ENCODE measurements at places on chromosomes 1 and 21.

DNA sequence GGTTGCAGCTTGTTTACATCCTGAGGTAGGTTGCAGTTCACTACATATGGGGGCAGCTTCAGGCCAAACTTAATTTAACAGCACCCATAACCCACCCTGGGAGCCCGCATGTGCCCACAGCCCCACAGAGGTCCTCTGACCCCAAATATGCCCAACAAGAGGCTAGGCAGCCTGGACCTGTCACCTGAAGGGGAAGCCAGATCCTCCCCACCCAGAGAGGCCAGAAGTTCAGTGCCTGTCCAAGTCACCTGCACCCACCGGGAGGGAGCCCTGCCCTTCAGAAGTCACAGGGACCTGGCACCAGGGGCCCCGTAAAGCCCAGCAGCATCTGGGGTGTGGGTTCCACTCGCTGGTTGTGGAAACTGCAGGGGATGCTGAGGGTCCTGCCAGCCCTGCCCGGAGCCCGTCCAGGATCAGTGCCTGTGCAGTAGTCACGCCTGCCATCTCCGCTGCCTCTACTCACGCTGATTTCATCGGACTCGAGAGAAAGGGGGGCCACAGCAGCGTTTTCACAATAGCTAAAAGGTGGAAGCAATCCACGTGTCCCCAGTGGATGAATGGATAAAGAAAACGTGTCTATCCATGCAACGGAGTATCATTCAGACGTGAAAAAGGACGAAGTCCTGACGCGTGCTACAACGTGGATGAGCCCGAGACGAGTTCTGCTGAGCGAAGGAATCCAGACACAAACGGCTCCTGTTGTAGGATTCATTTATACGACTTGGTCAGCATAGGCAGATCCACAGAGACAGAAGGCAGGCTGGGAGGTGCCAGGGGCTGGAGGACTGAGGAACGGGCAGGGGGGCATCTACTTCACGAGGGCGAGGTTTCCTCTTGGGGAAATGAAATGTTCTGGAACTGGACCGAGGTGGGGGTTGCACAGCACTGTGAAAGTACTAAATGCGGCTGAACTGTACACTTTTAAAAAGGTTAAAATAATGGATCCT is 33.9 kb upstream of the COL6A2 start:
- no peak for DNase-seq

- DNase-seq, result no peak
These were observed 34.1 kb downstream of the VTCN1 start for GRCh38 chr1:117176579-117176978.

- no peak for DNase-seq
These were observed 8.8 kb upstream of the JAK1 start for GRCh38 chr1:64975127-64975526.

- no peak for DNase-seq
These were observed 33.5 kb downstream of the KCNC4 start for GRCh38 chr1:110243574-110243973.

GRCh38 chr21:33849834-33850233 is 65.8 kb downstream of the ATP5PO start:
- no peak for DNase-seq

DNA sequence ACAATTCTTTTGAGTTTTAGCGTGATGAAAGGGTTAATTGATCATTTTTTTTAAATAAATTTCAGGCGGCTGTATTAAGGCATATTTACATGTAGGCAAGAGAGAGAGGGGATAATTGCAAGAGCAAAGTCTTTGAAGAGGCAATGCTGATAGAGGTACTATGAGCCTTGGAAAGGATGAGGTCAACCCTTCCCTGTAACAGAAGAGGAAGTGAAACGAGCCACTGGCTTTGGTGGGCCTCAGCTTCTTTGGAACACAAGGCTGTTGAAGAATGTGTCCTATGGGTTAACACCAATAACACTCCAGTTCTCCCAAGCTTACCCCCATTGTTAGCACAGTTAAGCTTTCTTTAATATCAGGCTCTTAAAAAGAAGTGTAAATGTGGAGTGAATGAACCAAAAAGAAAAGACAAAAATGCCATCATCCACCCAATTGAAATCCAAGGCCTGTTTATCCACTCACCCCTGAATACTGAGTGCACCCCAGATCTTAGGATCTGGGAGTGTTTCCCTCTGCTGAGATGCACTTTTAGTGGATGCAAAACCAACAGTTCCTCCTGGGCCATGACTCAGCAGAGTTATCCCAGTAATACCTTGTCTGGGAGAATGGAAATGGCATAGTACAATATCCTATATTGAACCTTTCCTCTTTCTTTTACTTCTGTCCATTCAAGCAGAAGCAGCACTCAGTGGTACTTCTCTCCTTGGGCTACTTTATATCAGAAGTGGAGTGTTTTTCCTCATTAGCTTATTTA is 216.4 kb downstream of the SLC44A5 start:
- no peak for DNase-seq

- no peak for DNase-seq
These were observed 78.6 kb downstream of the MORN1 start for GRCh38 chr1:2312515-2313301.

- DNase-seq, result no peak
These were observed 185.2 kb downstream of the VPS13D start for GRCh38 chr1:12415038-12415466.

GRCh38 chr1:240093120-240093961 is 1.7 kb downstream of the FMN2 start:
- DNase-seq, result no peak

DNA sequence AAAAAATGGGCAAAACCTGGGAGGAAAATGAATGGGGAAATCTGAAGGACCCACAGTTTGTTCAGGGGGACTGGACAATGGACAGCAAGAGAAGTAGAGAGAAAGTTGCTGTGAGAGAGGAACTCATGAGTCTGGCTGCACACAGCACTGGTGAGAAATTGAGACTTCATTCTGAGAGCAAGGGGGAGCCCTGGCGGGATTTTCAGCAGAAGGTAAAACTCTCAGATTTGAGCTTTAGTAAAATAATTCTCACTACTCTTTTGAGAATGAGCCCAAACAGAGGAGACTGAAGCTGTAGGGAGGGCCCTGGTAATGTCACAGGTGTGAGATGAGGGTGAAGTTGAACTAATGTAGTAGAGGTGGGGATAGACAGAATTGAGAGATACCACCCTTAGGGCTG is 438.6 kb downstream of the OMA1 start:
- DNase-seq, result no peak

DNA sequence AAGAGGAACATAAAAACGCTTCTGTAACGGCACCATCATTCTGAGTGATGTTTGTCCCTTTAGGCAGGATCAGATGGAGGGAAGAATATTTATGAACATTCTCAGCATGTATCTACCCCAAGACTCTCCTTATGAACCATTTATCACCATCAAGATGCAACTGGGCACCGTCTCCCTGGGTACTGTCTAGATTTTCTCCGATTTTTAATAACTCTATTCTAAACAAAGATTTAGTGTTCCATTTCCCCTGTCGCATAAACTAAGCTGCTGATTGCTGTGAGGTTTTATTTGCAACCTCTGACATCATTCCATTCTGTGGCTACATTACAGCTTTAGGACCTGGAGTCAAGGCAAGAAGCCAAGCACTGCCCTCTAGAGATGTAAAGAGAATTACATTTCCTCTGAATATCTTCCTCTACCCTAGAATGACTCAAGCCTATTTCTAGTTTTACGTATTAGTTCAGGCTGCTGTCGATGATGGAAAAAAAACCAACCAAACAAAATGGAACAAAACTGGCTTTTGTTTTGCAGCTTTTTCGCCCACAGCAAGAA is 130.1 kb upstream of the MAP1LC3C start:
- no peak for DNase-seq

- no peak for DNase-seq
These were observed 36.0 kb upstream of the GNG12 start for GRCh38 chr1:67869233-67869632.

GRCh38 chr1:25922971-25923552 is 16.8 kb upstream of the STMN1 start:
- no peak for DNase-seq

DNA sequence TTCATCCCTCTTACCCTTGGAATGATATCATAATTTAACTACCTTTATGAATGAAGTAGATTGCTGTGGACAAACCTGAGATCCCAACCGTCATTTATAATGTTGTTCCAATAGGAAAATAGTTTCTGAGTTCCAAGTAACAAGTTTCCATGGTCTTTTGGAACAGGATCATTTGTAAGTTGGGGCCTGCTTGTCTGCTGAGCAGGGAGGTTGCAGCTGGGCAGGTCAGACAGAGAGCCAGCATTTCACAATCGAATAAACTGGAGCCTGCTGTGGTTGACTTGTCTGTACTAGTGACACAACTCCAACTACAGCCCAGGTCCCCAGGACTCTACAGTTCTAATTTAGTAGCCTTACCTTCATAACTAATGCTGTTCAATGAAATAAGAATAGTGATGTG is 18.6 kb upstream of the RALGPS2 start:
- no peak for DNase-seq

GRCh38 chr1:14815175-14815877 is 216.8 kb downstream of the KAZN start:
- DNase-seq, result no peak

DNA sequence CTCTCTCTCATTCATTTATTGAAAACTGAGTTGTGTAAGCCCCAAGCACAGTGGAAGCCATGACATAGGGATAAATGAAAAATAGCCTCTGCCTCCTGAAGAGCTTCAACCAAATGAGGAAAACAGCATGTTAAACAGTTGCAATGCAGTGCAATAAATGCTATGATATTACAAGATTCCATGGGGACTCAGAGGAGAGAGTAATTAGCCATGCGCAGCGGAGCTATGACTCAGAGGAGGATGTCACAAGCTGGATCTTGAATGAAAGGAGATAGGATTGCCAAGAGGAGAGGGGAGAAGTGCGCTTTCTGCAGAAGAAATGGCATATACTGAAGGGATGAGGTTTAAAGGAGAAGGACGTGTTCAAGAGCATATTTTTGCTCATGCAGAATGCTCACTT is 231.3 kb upstream of the PLXNA2 start:
- no peak for DNase-seq

GRCh38 chr1:32398401-32398800 is 4.2 kb upstream of the BSDC1 start:
- DNase-seq, result no peak

DNA sequence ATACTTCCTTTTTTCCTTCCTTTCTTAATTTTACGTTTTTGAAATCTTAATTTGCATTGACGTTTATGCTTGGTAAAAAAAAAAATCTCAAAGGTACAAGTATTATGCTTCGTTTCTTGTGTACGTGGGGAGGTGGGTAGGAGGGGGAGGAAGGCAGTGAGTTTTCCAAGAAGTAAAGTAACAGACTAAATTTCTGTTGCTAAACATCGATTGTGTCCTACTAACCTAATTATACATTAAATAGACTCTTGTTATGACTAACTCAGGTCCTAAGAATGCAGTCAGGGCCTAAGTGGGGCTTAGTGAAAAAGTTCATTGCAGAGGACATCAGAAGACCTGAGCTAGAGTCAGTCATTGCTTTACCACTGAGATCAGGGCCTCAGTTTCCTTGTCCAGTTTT is 17.5 kb downstream of the NEK7 start:
- no peak for DNase-seq

DNA sequence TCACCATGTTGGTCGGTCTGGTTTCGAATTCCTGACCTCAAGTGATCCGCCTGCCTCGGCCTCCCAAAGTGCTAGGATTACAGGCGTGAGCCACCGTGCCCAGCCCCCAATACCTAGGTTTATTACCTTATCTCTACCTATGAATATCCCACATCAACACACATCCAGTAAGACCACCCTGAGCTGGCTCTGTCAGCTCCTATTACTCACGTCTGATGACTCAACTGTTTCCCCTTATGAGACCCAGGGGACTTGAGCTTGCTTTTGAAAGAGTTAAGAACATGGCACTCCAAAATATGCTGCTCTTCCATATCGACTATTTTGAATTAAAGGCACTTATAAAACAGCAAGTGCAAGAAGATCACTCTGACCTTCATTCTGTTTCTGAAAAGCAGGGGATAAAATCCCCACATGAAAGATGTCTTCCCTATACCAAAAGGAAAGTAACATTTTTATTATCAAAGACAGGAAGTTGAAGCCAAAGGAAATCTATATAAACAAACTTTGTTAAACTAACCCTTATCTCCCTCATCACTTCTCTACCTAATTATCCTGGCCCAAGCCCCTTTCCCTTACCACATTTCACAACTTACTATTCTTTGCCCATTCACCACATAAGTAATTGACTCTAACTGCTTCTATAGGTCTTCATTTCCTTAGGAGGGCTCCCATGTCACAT is 41.3 kb upstream of the OSBPL9 start:
- no peak for DNase-seq

GRCh38 chr1:53574621-53575020 is 115.4 kb downstream of the DMRTB1 start:
- DNase-seq, result no peak

DNA sequence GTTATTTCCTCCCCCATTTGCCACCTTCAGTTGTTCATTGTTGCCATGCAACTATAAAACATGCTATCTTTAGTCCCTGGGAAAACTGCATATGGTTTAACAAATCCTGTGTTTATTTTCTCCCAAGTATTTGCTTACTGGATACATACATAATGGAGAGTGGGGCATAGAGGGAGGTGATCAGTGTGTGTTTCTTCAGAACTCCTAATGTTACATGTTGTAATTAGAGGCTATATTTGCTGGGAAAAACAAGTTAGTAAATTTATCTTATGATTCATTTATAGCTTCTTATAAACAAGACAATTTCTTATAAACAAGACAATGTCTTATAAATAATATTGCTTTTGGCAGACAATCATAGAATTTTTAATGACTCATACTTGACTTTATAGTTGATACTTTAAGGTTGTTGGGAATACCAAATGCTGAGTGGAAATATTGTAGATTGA is 7.3 kb upstream of the GIPC2 start:
- DNase-seq, result no peak

GRCh38 chr1:59125154-59125553 is 171.7 kb upstream of the FGGY start:
- no peak for DNase-seq

DNA sequence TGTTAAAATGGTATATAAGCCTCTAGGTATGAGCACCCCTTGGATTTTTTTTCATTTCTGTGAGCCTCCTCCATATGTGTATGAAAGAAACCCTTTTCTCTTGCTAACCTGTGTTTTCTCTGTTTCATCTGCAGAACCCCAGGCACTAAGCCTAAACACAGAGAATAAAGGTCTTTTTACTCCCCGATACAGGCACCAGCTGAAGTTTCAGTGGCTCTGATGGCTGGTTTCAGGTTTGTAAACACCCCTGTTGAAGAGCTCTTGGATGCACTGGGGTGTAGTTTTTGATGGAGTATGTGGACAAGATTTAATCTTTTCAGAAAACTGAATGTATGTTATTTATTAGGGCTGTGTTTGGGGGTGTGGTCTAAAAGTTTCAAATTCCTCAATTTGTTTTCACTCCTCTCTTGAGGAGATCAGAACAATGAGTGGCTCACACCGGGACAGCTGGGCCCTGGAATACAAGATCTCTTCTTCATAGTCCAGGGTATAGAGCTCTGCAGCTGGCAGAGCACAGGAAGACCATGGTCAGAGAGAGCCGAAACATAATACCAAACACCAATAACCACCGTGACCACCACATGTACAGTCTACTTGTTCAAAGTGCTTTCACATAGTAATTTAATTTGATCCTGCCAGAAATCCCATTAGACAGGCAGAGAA is 50.2 kb upstream of the VTCN1 start:
- DNase-seq, result no peak

Measured in activated CD8-positive, alpha-beta memory T cell treated with anti-CD3 and anti-CD28 coated beads for 1 hour (primary cell).